ENCODE measurements at places on chromosomes 2 and 18.

DNA sequence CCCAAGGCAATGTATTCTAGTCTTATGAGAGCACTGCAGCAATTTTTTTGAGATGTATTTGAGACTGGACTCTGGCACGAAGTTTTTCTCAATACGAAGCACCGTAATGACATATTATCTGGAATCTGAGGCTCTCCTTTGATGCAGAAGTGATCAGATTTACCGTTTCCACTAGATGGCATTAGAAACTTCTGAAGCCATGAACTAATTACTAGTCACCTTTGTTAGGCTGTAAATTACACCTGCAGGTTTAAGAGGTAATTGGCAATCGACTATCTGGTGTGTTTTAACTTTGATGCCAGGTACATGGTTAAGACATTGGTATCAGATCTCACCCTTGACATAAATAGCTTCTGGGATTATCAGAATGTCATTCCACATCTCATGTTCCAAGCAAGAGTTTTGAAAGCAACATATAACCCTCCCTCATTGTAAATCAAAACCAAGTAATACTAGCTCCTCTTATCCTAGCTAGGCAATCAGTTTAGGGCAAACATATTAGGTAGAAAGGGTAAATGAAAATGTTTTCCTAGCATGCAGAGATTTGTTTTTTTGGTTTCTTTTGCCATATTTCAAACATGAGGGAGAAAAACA lies 254.6 kb upstream of the SPRED2 start:
- DNase-seq, result no peak

DNA sequence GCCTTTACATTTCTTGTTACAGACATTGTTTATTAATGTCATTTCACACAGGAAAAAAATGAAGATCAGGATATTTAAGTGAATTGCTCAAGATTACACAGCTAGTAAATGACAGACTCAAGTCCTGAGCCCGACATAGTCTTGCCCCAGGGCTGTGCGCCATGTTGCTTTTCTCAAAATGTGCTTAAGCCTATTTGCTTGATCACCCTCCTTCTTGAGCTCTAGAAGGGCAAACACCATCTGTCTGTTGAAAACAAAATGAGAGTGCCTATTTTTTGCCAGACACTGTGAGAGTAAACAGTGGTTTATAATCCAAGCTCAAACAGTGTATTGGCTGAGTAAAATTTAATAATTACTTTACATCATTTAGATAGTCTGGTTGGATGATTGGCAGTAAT lies 34.8 kb upstream of the HNMT start:
- no peak for DNase-seq

DNA sequence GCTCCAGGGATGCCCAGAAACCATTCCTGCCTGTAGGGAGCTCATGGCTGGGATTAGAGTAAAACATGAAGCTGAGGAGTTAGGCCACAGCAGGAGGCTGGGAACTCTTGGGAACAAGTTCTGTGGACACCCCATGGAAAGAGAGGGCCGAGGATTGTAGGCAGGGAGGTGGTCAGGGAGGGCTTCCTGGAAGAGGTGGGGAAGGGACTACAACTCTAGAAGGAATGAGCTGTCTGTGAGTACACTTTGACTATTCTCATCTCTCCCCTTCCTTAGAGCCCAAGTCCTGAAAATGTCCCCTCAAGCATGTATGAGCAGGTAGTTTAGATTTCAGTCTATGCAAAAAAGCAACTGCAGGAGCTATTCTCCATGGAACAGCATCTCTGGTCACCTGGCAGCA lies 139.9 kb upstream of the GLI2 start:
- DNase-seq, result no peak

DNA sequence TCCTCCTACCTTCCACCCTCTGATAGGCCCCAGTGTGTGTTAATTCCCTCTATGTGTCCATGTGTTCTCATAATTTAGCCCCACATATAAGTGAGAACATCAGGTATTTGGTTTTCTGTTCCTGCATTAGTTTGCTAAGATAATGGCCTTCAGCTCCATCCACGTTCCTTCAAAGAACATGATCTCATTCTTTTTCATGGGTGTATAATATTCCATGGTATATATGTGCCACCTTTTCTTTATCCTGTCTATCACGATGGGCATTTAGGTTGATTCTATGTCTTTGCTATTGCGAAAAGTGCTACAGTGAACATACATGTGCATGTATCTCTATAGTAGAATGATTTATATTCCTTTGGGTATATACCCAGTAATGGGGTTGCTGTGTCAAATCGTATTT lies 46.8 kb upstream of the PDE1A start:
- DNase-seq, result no peak

DNA sequence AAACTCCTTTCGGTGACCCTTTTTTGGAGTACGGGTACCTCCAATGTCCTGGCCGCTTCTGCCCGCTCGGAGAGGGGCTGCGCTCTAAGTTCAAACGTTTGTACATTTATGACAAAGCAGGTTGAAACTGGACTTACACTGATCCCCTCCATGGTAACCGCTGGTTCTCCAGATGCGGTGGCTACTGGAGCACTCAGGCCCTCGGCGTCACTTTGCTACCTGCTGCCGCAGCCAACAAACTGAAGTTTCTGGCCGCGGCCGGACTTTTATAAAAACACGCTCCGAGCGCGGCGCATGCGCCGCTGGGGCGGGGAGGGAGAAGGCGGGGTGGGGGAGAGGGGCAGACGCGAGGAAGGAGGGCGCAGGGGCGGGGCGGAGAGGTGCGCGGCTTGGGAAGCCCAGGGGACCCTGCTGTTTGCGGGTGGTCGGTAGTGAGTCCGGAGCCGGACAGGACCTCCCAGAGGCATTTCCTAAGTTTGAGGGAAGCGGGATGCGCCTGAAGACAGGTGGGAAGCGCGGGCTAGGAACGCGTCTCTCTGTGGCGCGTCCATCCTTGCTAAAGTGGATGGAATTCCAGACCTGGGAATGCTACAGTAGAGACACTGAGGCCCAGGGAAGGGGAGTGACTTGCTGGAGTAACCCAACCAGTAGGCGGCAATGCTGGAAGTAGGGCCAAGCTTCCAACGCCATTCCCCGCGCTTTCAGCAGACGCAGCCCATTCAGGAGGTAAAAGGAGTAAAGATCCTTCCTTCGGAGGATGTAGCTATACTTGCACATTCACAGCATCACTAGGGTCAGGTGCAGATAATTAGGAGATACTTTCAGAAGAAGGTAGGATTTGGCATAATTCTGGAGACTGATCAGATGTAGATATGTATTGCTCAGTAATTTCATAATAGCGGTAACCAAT lies at the start of gene CXCR4:
Gene CXCR4, minus strand, starts transcription at position 241 of the 910 bp plus-strand sequence. Its CDS starts 89 bp downstream, at position 152.
- DNase-seq, result peak; percentile 89

GRCh38 chr2:217418090-217418489 lies 558.2 kb upstream of the TNP1 start:
- no peak for DNase-seq

- DNase-seq, result no peak
Observed at GRCh38 chr18:51188024-51188701, 9.3 kb downstream of the MEX3C start.

DNA sequence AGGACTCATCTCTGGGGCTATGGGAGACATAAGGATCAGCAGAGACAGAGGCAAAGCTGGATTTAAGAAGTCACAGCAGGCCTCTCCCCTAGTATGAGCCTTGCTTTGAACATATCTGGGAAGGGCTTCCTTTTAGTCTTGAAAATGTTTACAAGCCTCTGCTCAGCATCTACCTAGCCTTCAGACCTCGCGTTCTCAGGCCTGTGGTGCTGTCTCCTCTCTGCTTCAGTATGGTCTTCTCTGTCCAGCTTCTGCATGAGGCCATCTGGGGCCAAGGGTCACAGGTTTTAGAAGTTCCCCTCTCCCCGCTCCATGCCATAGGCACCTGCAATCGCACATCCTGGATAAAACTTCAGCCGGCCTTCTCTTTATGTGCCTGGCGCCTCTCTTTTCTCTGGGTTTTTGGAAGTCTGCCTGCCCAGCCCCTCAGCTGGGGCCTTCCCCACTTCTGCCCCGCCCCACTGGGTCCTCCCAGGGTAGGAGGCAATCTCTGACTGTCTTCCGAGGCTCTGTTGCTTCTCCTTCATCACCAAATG lies 7.1 kb downstream of the ACTG2 start:
- no peak for DNase-seq

GRCh38 chr18:59376351-59376935 lies 17.4 kb upstream of the LMAN1 start:
- DNase-seq, result no peak

DNA sequence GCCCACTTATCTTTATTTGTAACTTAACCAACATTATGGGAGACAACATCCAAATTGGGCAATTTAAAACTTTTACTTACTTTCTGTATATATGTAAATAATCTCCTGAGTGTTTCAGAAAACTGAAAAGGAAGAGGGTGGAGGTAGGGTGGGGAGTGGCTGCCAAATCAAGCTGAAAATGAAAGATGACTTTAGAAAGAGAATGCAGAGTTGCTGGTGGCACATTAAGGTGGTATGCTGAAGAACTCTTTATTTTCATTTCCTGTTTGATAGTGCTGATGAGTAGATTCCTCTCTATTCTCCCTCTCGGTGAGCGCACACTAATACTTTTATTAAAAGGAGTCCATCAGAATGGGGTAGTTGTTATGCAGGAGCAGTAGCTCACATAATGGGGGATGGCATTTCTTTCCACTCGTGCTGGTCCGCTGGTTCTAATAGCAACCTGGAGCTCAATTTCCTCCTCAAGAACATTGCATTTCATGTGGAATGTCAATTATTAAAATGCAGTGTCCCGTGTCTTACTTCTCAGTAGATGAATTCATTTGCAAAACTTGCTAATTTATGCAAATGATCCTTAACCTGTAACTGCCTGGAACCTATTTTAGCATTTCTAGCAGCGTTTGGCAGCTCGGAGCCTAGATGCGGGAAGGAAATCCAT lies 466.9 kb upstream of the HNRNPA3 start:
- DNase-seq, result peak; percentile 4
